ENCODE measurements at places on chromosomes 4 and X. TPM values are rescaled to one million over a fixed set of nuclear protein-coding genes. Genes with fewer than 3 reads are reported as not detected.

AMTN gene
- total RNA-seq = not detected

- no peaks in the 10 kb centered on the region for H3K4me1 ChIP-seq
- H3K27ac ChIP-seq = no peak overlapping the region
- H3K27me3 ChIP-seq = no peaks in the 10 kb centered on the region
- no peak overlapping the region for H3K4me3 ChIP-seq
- H3K36me3 ChIP-seq = no peaks in the 10 kb centered on the region
Measured at GRCh38 chrX:153539171-153539978, 21.9 kb downstream of the ATP2B3 start.

- H3K36me3 ChIP-seq = no peaks in the 10 kb centered on the region
- no peak overlapping the region for H3K4me3 ChIP-seq
- no peak overlapping the region for H3K27ac ChIP-seq
- peaks cover 25% of the 10 kb centered on the region for H3K4me1 ChIP-seq
- no peaks in the 10 kb centered on the region for H3K27me3 ChIP-seq
- no peak for DNase-seq
Measured at GRCh38 chr4:140133576-140133975, 20.4 kb downstream of the MAML3 start.

DNA sequence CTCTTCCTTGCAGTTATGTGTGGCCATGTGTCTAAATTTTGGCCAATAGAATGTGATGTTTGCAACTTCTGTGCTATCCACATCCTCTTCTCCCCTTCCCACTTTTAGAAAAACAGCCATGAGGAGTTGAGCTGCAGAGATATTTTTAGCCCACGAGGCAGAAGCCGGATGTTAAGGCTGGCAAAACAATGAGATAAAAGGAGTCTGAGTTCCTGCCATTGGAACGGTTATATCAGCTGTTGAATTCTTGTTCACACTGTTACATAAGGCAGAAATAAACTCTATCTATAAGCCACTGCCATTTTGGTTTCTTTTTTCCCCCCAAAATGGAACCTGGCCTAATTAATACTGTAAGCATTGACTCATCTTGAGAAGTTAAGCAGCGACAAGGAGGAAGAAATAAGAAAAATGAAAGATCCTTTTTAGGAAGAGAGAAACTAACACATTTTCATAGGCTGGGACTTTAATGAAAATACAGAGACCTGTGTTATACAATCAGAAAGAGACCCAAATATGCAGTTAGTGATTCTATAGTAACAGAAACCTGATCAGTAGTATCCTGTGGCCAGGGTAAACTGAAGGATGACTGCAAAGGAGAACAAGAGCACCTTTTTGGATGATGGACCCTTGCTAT lies 200.5 kb downstream of the INPP4B start:
- H3K36me3 ChIP-seq = no peaks in the 10 kb centered on the region
- no peak for DNase-seq
- no peak overlapping the region for H3K4me3 ChIP-seq
- H3K27ac ChIP-seq = no peak overlapping the region

DNA sequence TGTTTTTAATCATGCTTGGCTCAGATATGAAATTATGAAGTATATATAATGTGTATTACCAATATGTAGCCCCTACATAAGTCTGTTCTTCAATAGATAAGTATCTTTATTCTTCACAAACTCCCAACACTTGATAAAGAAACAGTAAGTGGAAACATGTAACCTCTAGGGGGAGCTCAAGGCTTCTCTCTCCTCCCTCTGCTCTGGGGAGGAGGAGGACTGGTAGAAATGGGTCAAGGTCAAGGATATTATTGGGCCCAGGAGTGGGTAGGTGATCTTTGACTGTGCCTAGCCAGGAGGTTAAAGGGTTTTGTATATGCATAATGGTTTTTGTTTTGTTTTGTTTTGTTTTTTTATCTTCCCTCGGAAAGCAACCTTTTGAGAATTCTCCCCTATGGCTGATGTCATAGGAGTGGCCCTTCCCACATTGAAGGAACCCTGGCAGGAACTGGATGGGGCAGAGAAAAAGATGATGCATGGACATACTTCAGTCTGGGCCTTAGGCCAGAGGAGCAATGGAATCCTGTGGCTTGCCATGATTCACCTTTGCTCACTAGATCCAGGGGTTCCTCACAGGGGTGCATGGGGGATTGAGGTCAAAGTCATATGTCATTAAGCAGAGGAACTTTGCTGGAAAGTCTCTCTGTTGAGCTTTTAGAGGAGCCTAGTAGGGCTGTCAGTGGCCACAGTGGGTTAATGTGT lies 460.3 kb downstream of the MID1IP1 start:
- no peaks in the 10 kb centered on the region for H3K4me1 ChIP-seq
- DNase-seq = no peak
- H3K36me3 ChIP-seq = no peaks in the 10 kb centered on the region
- no peak overlapping the region for H3K27ac ChIP-seq
- no peak overlapping the region for H3K4me3 ChIP-seq
